Eye (tissue), 1 donor: ENCODE measurements at places on chromosomes 7 and 10.

GRCh38 chr7:69906283-69906995 is 308.2 kb downstream of the AUTS2 start:
- peak; percentile 57 for DNase-seq

DNA sequence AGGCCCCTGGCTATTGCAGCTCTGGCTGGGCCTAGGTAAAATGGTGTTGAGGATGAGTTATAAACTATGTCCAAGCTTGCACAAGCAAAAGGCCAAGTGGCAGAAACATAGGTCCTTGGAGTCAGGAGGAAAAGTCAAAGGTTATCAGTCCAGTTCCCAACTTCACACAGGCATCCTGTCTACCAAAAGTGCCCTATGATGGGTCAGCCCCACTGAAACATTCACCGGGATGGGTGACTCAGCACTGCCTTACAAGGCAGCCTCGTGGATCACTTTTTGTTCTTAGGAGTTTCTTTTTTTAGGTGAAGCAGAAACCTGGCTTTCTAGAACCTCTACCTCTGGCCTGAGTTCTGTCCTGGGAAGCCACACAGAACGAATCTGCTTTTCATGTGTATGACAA is 158.8 kb upstream of the LYZL2 start:
- DNase-seq = no peak

GRCh38 chr7:134533288-134533771 is 6.0 kb downstream of the AKR1B10 start:
- no peak for DNase-seq

- DNase-seq = no peak
These were observed 25.1 kb upstream of the NKX6-2 start for GRCh38 chr10:132810807-132811700.

- DNase-seq = peak; percentile 86
These were observed 121.3 kb upstream of the BTBD16 start for GRCh38 chr10:122149561-122150505.

DNA sequence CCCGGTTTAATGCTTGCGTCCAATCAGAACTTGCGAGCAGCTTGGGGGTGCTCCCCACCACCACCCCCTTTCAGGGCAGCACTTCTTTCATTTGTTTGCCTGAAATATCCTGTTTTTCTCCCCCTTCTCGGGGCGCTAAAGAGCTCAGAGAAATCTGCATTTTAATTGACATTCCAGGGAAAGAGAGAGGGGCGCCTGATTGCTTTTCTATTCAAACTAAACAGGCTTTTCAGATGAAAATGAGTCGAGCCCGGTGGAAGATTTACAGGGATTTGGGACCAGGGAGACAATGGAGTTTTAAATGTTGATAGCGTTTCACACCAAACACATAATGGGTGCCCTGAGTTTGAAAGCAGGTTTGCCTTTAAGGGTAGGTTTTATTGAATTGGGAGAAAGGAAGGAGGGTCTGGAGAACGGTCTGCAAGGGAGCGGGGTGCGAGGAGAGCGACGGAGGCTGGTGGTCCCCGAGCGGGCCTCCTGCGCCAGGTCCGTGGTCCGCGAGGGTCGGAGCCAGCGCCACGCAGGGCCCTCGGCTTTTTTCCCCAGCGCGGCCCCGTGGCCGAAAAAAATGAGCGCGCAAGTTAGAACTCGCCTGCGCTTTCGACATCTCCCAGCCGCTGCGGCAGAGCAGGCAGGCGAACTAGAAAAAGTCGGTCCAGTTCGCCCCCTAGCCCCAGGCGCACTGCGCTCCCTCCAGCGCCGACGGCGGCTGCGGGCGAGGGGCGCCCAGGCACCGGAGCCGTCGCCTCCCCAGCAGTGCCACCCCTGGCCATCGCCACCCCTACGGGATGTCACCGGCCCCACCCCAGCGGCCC is 1.3 kb downstream of the FGFR2 start:
- DNase-seq = peak; percentile 79

DNA sequence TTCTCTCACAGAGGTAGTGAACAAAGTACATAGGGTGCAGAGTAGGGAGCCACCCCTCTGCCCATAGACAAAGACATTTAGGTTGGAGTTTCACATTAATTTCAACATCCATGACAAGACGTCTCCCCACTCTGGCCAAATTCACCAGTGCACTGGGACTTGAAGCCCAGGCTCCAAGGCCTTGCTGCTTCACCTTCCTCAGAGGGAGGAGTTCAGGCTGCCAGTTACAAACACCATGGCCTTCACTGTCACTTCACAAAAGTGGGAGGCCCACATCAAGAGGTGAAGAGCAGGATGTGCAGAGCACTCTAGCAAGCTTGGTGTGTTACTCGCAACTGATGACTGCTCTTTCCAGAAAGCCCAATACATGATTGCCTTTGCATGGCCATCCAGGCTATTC is 15.8 kb upstream of the ARHGAP22 start:
- no peak for DNase-seq

GRCh38 chr7:6419310-6419773 is 28.4 kb downstream of the DAGLB start:
- no peak for DNase-seq

GRCh38 chr7:18504965-18505364 is 9.4 kb downstream of the HDAC9 start:
- no peak for DNase-seq

GRCh38 chr10:49158404-49158803 is 24.6 kb upstream of the FAM170B start:
- no peak for DNase-seq

DNA sequence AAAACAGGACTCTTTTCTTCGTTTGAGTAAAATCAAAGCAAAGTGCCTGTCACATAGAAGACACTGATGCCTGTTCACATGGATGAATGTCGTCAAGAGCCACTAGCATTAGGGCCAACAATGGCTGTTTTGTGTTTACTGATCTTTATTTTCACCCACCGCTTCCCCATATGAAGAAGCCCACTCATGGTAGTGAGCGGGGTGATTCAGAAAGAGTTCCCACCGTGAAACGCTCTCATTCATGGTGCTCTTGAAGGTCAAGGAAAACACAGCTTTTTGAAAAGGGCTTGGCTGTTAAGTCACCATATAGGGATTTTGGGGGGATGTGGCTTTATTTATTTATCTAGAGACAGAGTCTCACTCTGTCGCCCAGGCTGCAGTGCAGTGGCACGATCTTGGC is 12.5 kb downstream of the PROSER2 start:
- DNase-seq = no peak

GRCh38 chr7:18532813-18533212 is 37.3 kb downstream of the HDAC9 start:
- no peak for DNase-seq

DNA sequence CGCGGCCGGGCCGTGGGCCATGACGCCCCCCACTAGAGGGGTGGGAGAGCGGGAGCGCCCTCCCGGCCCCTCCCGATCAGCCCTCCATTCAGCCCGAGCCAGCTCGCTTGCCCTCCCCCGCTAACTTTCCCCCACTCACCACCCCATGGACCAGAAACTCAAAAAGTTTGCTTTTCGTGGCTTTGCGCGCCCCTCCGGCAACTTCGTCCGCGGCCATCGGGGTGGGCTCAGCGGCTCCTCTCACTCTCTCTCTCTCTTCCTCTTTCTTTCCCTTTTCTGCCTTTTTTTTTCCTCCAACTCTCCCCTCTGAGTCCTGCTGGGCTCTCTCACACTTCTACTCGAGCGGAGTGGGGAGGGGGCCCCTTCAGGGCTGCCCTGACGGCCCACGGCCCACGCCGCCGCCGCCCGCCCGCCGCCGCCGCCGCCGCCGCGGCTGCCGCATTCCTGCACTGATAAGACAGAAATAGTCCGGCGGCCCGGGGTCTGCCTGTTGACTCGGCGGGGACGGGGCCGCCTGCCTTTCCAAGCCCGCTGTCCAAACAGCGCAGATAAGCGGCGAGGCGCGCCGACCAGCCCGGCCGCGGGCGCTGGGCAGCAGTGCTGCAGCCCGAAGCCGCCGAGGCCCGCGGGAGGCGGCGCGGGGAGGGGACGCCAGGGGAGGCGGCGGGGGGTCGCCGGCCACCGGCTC is at the start of gene SMARCD3:
Gene SMARCD3 (minus strand): TSS at position 349 of the 688 bp plus-strand sequence. CDS start 132 bp downstream, at position 217.
- peak; percentile 91 for DNase-seq

DNA sequence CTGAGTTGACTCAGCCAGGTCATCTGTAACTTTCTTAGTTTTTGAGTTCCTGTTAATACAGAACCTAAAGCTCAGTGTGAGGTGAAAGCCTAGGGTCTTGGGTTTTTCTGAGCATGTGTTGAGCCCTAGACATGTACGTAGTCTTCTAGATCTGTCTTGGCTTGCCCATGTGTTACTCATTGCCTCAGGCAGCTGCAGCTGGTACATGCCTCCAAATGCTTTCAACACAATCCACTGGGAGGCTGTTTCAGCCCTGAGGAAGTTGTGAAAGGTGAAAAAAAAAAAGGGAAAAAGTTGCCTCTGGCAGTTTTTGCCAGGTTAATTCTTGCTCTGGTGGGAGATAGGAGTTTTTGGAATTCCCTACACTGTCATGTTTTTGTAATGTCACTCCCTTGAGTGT is 134.6 kb downstream of the RNF216 start:
- peak; percentile 62 for DNase-seq

DNA sequence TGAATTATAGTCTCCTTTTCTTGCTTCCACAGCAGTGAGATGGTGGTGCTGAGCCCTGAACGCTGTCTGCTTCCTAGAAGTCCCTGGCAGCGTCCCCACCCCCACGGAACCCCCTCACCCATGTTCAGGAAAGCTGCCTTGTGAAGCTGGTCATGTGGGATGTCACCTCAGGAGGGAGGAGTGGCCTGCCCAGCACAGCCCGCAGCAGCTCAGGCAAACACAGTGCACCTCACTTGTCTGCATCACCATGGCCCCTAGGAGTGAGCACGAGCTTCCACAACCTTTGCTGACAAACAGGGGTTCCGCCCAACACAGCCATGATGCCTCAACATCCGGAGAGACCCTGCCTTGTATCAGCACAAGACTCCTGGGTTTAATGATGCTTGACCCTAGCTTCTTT is 508.9 kb downstream of the RPS24 start:
- no peak for DNase-seq

DNA sequence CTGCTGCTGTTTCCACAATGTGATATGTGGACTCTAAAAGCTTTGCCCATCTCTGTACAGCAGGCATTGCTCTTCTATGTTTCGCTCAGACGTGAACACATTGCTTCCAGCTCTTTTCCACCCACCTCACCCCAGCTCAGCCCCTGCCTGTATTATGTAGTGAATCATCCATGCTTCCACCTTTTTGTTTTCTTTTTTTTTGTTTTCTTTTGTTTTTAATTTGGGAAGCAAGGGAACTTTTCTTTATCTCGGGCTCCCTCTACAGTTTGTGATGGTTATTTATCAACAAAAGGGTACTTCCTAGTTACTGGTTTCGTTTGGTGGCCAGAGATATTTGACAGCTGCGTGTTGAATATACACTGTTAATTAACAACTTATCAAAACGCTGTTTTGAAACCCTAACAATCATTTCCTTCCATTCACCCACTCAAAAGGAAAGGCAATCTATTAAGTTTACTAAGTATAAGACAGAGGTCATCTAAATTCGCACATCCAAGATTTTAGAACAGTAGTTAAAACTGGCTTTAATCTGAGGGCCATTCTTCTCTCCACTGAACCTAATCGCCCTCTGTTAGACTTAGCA is 127.9 kb upstream of the STK17A start:
- DNase-seq = peak; percentile 73

DNA sequence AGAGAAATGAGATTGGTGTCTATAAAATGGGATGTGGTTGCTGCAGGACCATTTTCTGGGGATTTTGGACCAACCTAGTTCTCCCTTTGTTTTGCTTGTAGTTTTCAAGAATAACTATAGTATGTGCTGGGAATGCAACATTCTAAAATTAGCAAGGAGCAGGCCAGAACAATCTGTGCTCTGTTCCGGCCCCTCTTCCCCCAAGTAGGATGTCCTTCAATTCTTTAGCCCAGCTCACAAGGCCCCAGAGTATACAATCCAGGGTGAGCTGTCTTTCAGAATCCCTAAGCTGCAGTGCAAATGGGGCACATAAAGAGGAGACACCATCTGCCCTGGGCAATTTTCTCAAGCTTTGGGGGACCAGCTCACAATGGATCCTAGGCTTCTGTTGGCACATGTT is 809.1 kb downstream of the TNS3 start:
- no peak for DNase-seq

DNA sequence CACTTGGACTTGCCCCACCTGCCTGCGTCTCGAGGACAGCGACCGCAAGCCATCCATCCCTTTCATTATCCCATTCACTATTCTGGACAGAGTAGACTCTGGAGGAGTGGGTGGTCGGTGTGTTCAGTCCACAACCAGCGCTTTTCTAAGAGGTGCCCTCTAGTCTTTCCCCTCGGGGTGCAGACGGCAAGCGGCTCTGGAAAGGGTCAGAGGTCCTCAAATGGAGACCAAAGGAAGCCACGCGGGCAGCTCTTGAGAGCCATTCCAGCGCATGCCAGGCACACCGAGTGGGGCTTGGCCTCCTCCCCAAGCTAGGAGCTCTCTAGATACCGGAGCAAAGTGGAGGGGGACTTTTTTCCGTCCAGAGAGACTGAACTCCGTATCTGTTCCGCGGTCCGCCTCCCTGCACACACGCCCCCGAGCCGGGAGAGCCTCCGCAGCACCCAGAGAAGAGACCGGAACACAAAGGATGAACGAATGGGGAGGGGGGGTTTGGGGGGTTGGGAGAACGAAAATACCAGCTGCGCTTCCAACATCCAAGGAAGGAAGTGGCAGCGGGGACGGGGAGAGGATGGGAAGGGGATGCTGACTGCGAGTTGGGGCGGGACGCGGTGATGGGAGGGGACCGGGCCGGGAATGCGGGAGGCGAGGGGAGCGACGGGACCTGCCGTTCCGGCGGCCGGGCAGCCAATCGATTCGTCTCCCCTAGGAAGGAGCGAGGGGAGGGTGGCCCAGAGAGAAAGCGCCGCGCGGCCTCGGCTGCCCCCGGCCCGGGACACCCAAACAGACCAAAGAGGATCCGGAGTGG is 515 bp downstream of the GSDME start:
- DNase-seq = no peak
